CD14-positive monocyte (primary cell): ENCODE measurements at places on chromosomes 6 and 20. TPM values are rescaled to one million over a fixed set of nuclear protein-coding genes. Genes with fewer than 3 reads are reported as not detected.

BPIFB4 gene
- polyA plus RNA-seq, result not detected

GHRH gene
- polyA plus RNA-seq, result not detected in 2 replicates

GTSF1L gene
- polyA plus RNA-seq, result not detected

HLA-DPB1 gene
- polyA plus RNA-seq, result 676 and 981 TPM in 2 replicates

NELFE gene
- 74.4 TPM for polyA plus RNA-seq

PTK7 gene
- not detected for polyA plus RNA-seq

TTK gene
- not detected for polyA plus RNA-seq

IFT52 gene
- polyA plus RNA-seq, result 24.1 TPM

CDYL gene
- 4.2 TPM for polyA plus RNA-seq

XRN2 gene
- polyA plus RNA-seq, result 27.5 and 53.1 TPM in 2 replicates

APMAP gene
- 74.0 TPM for polyA plus RNA-seq

LY6G5C gene
- 3.8 and 7.3 TPM in 2 replicates for polyA plus RNA-seq
